ENCODE measurements at places on chromosomes 2 and 18.
A peak's percentile ranks its signal among the peaks of the same experiment; 100 is the strongest.

- no peak for DNase-seq
Observed at GRCh38 chr2:33421820-33422219, 54.6 kb upstream of the RASGRP3 start.

DNA sequence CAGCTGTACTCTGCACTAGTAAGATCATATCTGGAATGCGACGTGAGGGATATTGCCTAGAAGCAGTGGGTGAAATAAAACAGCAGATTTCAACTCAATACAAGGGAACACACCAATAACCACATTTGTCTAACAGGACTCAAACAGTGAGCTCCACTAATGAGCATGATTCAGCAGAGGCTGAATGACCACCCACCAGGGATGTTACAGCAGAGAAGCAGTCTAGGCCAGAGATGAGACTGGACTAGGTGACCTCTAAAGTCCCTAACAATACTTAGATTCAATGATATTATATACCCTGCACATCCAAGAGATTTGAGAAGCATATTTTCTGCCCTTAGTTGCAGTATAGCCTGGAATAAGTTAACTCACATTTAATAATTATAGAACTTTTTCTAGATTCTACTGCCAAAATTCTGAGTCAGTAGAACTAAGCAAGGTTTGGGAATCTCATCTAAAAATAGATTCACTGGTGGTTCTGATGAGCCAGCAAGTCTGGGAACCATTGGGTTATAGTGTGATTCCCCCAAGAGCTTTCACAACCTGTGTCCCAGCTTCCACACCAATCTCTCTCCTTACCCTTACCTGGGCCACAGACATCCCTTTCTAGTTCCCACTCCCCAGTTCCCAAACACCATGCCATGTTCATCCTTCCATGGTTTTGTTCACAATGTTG, 6.3 kb downstream of the THOC1 start:
- DNase-seq: no peak

DNA sequence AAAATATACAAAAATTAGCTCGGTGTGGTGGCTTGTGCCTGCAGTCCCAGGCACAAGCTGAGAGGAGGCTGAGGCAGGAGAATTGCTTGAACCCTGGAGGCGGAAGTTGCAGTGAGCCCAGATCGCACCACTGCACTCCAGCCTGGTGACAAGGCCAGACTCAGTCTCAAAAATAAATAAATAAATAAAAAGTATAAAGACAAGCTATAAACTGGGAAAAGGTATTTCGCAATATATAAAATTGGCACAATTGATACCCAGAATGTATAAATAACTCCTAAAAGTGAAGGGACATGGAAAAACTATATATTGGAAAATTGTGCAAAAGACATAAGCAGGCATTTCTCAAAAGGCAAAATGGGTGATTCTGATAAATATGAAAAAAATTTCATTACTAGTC, 657.9 kb upstream of the SLC8A1 start:
- no peak for DNase-seq

DNA sequence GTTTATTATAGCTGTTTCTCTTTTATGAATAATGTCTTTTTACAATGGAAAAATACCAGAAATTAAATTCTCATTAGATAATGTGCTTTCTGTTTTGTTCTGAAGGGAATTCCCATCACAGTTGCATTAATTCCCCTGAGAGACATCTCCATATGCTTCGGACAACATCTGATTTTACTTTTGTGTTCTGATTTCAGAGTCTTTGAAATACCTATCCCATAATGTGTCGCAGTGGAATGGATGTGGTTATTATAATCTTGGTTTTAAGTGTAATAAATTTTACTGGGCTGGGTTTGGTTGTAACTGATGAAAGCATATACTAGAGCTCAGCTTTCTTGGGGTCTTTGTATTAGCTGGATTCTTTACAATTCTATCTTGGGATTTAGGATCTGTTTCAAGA, 12.5 kb downstream of the SPTBN1 start:
- DNase-seq: no peak

- no peak for DNase-seq
Observed at GRCh38 chr18:43158381-43158780, 42.9 kb upstream of the RIT2 start.

DNA sequence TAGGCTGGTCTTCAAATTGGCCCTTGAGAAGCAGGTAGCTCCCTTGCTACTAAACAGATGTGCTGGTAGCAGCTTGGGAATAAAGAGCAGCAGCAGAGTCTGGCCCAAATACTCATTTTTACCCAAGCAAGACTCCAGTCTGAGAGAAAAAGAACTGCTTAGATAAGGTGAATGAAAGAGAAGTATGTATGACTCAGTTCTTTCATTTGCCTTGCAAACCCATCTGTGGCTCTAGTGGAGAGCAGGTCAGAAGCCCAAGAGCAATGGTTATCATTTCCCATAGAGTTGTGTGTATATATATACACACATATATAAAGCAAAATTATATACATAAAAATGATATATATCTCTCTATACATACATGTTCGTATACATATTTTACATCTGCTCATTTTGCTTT, 80.3 kb downstream of the CAMKMT start:
- DNase-seq: no peak

DNA sequence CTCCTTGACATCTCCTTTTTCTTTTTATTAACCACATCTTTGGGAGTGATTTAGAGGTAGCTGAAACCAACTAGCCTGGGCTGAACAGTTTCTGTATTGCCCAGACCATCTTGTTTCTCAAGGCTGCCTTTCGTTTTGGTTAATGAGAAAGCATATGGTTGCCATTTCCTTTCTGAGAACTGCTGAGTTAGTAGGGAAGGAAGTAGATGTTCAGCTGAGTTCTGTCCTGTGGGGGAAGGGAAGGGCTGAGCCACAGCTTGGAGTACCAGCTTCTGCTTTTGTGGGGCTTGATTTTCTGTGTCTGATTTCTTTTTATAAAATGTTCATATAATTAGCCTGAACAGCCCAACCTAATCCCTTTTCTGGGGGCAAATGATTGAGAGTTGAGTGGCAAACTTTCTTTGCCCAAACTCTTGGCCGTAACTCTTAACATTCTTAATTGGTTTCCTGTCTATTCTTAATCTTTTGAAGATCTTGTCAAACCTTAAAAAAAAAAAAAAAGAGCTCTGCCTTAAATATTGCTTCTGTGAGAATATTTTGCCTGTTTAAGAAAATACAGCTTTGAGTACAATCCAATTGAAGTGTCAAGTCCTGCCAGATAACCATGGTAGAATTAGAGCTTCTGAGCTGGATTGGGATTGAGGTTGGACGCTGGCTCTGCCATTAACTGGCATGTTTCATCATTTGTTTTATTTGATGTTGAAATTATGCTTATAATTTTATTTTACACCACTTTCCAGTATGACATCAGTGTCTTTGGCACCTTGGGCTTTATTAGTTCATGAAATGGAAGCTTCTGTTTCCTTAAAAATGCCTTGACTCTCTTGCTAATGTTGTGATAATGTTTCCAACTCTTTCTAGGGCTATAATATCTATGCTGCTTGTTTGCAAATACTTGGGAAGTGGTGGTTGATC, 1.9 kb upstream of the NABP1 start:
- DNase-seq: peak; percentile 24

GRCh38 chr2:66495788-66496640, 61.1 kb downstream of the MEIS1 start:
- DNase-seq: no peak

- no peak for DNase-seq
Observed at GRCh38 chr2:31580321-31581117, at the start of gene SRD5A2. TSS of gene SRD5A2 (minus strand) at chr2:31580938. CDS start at chr2:31580900, 38 bp downstream.

- no peak for DNase-seq
Observed at GRCh38 chr2:72181616-72182015, 34.0 kb upstream of the CYP26B1 start.

DNA sequence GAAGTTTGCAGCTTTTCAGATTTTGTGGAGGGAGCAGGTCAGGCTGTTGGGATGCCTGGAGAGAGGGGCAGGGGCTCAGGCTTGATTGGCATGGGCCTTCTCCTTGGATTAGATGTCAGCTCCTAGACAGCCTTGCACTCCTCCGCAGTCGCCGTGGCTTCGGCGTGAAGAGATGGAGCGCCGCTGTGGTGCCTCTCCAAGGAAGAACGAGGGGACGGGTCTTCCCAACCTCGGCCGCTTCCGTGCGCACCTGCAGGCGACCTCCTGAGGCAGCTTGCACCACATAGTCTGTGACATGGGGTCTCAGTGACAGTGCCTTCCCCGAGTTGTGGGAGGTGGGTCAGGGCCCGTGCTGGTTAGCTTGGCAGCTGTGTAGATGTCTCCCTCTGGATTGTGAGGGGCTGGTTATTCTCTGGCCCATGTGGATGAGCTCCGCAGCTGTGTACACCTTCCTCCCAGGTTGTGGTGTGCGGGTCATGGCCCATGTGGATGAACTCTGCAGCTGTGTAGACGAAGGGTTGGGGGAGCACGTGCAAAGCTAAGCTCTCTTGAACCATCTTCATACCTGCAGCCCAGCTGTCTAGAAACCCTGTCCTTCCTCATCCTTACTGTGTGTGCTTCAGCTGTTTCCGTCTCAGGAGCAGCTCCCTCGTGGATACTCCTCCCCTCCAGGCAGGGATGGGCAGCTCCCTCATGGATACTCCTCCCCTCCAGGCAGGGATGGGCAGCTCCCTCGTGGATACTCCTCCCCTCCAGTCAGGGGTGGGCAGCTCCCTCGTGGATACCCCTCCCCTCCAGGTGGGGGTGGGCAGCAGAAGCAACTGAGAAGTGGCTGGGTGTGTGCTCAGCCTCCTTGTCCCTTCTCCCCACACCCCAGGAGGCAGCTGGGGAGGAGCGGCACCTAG, 170.3 kb downstream of the LDLRAD4 start:
- no peak for DNase-seq

- no peak for DNase-seq
Observed at GRCh38 chr2:193537531-193537930, 1342.8 kb upstream of the TMEFF2 start.

GRCh38 chr2:150167711-150168110, 319.8 kb downstream of the RND3 start:
- DNase-seq: no peak

DNA sequence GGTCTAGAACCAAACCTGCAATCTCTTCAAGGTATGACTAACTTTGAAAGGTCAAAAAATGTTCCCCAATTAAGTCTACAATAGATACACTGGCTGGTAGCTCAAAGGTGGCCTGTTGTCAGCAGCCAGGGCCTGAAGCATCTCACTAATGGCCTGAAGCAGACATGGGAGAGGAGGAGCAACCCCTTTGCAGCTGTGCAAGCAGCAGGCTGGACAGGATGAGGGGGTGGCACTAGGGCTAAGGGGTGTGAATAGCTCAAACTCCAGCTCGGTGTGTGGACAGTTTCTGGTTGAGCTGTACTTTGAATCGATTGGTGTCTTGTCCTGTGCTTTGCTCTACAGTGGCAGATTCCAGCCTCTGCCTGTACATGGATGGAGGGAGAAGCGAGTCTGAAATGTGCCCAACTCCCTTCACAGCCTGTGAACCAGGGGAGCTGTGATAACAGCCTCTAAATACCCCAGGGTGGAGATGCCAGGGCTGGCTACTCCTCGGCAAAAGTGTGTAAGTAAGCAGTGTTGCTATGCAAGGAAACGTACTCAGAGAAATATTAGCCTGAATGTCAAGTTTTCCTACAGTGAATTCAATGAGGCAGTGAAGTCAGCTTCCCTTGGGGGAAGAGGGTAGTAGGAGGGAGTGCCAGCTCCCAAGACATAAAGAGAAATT, 34.7 kb upstream of the DTNB start:
- no peak for DNase-seq

DNA sequence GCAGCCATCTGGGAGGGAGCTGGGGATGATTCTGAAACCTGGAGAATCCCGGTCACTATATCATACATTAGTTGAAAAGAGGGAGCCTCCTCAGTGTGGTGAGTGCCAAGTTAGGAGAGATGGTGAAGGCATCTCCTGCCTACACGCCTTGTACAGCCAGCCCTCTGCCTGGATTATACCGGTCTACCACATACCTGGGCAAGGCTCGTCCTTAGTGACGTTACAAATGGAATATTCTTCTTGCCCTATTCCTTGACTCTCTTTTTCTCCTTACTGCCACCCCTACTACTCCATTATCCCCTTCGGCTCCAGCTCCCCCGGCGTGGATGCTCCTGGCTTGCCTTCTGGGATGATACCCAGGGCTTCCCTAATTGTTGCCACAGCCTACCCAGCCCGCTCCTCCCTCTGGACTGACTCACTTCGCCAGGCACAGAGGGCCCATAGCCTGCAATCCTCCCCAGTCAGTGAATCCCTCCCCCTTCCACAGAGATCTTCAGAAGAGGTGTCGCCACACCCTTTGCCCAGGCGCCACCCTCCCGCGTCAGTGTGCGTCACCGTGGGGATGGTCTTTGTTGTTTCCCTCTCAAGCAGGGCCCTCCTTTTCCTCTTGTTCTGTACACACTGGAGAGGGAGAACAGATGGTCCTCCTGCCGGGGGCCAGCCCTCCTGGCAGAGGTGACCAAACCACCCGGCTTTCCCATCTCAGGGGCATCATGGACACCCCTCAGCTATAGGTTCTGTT, 115.2 kb upstream of the EPAS1 start:
- no peak for DNase-seq

- no peak for DNase-seq
Observed at GRCh38 chr2:96251721-96252292, 14.0 kb downstream of the TMEM127 start.

DNA sequence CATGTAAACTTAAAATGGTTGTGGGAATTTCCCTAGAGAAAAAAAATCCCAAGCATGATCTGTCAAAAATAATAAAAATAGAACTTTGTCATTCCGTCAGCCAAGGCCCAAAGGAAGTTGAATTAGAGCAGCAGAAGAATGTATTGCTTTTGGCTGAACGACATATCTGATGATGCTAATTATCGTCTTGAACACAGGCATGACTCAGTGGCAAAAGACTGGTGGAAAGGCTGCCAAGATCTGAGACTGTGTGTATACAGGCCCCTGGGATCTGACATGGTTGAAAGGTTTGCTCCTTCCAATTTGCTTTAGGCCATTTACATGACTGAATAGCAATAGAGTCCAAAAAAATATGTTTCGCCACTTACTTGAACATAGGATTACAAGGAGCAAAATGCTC, 1057.1 kb upstream of the CRIM1 start:
- DNase-seq: no peak

GRCh38 chr2:233801357-233802131, 23.4 kb downstream of the MROH2A start:
- no peak for DNase-seq

GRCh38 chr2:234480337-234480736, 16.5 kb downstream of the ARL4C start:
- DNase-seq: no peak

GRCh38 chr2:66984864-66985263, 412.3 kb upstream of the ETAA1 start:
- no peak for DNase-seq

- no peak for DNase-seq
Observed at GRCh38 chr2:10845640-10846039, 33.1 kb upstream of the PDIA6 start.

DNA sequence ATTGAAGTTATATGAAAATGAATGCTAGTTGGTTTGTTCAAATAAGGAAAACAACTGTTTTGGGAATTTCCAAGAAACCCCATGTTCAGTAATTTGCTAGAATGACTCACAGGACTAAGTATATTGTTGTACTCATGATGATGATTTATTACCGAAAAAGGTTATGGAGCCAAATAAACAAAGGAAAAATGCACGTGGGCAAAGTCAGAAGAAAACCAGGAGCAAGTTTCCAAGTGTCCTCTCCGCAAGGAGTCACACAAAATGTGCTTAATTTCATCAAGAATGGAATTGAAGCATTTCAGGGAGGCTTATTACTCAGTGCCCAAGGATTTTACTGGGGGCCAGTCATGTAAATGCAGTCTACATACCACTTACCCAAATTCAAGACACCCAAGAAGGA, 1652.4 kb upstream of the TMEFF2 start:
- DNase-seq: no peak

- no peak for DNase-seq
Observed at GRCh38 chr2:147542351-147542750, 302.5 kb upstream of the ACVR2A start.

- DNase-seq: no peak
Observed at GRCh38 chr18:73461038-73461779, 593.4 kb upstream of the NETO1 start.

- DNase-seq: no peak
Observed at GRCh38 chr18:60200558-60200957, 172.0 kb downstream of the MC4R start.

Data from activated CD8-positive, alpha-beta memory T cell treated with anti-CD3 and anti-CD28 coated beads for 4 hours (primary cell).